ENCODE measurements at places on chromosomes 4 and X. TPM values are rescaled to one million over a fixed set of nuclear protein-coding genes. Genes with fewer than 3 reads are reported as not detected.

DNA sequence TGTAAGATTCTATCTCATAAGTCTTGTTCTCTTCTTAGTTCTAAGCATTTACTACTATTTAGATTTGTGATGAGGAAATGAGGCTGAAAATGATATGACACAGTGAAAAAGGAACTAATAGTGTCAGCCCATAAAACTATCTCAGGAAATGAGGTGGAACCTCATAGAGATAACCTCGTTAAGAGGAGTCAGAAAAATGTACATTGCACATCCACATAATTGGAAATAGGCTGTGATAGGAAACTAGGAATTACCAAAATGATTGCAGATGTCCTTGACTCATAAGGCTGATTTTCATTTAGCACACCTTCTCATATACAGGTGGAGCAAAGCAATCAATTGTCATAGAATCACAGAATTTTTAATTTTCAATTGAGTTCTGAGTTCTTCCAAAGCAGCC, 26.8 kb downstream of the ANXA10 start:
- no peak for DNase-seq

GRCh38 chr4:6561173-6561516, 13.8 kb upstream of the MAN2B2 start:
- DNase-seq, result no peak

GRCh38 chrX:118207831-118208453, 91.3 kb upstream of the KLHL13 start:
- DNase-seq, result no peak

DNA sequence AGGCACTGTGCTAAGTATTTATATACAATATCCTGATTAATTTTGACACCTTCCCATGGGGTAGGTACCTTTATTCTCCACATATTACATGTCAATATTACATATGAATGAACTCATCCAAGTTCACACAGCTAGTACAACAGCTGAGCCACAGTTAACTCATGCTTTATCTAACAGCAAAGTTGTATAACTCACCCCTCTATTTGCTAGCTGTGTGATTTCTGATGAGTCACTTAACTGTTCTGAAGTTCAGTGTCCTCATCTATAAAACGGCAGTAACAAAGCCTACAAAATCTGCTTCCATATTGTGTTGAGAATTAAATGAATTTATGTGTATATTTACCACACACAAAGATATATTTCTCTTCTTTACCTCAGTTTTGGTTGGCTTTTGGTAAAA, 48.2 kb upstream of the KDR start:
- DNase-seq, result no peak

GRCh38 chr4:177391287-177391686, 51.0 kb downstream of the AGA start:
- no peak for DNase-seq

DNA sequence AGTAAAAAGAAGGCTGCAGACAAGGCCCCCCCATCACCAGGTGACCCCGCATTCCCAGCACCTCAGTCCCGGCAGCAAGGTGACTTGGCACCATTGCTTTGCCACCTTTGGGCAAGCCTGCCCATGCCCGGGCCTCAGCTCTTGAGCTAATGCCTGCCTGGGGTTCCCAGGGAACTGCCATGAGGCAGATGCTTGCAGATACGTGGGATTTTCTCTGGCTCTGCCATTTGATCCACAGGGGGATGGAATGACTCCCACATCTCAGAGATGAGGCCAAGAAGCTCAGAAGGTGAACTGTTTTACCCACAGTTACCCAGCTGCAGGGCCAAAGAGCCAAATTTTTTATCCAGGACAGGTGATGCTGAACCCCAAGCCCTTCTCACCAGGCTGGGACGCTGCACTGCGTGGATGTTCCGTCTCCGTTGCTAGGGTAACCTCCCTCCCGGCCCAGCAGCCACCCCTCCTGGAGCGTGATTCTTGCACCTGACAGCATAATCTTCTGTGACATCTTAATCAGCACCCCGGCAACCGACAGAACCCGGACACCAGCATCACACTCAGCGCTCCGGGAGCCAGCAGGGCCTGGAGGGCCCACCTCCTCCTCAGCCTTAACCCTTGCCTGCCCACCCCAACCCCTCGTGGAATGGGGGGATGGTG, 15.7 kb upstream of the MSX1 start:
- DNase-seq, result no peak

DNA sequence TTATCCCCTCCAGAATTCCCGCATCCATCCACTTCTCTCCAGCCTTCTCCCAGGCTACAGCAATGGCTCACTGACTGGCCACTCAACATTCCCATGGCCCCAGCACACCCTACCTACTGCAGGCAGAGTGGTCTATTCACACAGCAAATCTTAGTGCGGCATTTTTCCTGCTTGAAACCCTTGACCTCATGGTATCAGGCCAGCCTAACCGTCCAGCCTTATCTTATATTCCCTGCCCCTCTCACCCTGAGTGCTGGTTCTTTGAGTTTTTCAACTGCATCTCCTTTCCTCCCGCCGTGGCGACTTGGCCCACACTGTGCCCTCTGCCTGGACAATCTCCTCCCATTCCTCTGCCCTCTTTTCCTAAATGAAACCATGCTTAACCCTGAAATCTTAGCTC, 10.0 kb upstream of the S100G start:
- DNase-seq, result no peak

GRCh38 chr4:74395633-74396032, 30.7 kb downstream of the EREG start:
- no peak for DNase-seq

GRCh38 chr4:168150420-168151050, 58.2 kb downstream of the ANXA10 start:
- no peak for DNase-seq

- DNase-seq, result no peak
Measured at GRCh38 chr4:144627663-144628076, 18.3 kb upstream of the HHIP start.

- no peak for DNase-seq
Measured at GRCh38 chrX:72399816-72400215, 94.1 kb upstream of the CITED1 start.

GRCh38 chr4:5900844-5901243, 8.0 kb upstream of the CRMP1 start:
- DNase-seq, result no peak

DNA sequence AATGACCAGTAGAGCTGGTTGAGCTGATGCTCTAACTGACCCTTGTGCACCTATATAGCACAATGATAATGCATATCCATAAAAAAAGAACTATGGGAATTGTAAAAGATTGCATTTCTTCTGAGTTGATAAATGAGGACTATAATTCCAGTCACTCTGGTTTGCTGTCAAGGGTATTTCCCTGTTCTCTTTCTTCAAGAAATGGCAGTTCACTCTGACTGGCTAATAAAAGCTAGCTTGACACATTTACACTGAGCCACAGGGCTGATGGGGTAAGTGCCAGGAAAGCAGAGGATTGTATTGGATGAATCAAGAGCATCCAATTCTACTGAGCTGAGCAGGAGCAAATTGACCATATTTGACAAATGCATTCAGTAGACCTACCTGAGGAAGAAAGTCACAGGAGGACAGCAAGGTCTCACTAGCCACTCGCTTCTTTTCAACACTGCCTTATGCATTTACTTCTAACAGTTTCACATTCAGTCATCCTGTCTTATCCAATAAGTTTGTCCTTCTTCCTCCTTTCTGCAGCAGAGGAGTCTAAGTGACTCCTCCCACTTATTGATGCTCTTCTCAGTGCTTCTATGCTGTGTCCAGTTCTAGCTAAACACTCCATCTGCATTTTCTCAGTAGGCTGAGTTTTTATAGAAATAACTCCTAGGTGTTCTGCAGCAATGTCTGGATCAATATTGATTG, 43.0 kb downstream of the RBMX2 start:
- DNase-seq, result no peak

GRCh38 chr4:182679533-182679932, 237.7 kb downstream of the DCTD start:
- peak; percentile 10 for DNase-seq

- no peak for DNase-seq
Measured at GRCh38 chr4:26916195-26916594, 55.6 kb downstream of the STIM2 start.

DNA sequence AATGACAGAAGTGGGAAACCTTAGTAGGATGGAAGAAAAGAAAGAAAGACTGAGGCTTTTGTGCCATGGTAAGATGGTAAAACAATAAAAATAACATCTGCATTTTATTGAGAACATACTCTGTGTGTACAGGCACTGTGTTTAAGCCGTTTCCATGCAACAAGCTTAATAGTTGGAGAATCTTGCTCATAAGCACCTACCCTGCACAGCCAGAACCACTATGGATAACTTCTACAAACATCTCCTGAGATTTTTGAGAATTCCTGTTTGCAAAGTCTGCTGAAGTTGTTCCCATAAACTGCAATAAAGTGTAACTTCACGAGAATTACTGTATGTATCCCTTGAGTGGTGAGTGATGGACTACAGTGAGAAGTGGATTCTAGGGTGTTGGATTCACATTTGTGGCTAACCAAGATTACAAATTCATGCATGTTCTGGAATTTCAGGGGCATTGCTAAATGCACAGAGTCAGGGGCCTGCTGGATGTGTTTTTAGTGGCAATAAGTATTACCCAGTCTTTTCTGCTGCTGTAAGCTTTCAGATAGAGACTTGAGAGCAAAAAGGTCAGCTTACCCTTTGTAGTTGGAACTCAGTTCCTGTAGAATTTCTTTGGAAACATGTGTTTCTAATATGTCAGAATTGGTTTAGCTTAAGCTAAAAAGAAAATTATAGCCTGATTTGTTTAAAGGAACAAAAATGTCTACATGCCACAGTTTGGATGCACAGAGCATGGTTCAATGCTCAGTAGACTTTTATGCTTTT, 132.5 kb downstream of the AFF1 start:
- no peak for DNase-seq

- DNase-seq, result peak; percentile 77
Measured at GRCh38 chr4:108830509-108831244, 67.8 kb upstream of the ETNPPL start.

GRCh38 chrX:65925005-65925404, 114.9 kb downstream of the VSIG4 start:
- no peak for DNase-seq

- no peak for DNase-seq
Measured at GRCh38 chr4:1294424-1294823, 4.7 kb downstream of the MAEA start.

DNA sequence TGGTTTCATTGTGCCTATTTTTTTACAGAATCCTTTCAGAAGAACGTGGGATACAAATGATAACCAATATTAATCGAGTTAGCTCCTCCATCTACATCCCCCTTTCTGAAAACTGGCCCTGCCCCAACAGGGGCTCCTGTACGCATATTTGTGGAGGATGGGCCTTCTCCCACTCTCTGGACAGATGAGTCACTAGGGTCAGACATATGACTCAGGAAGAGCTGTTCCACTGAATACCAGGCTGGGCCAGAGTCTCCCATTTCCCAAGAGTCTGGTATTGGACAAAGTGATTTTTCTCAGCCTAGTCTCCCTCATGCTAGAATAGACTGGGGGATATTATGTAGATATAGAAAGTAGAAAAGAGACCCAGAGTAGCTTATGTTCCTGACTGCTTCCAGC, 142.4 kb downstream of the TSPAN5 start:
- DNase-seq, result no peak

DNA sequence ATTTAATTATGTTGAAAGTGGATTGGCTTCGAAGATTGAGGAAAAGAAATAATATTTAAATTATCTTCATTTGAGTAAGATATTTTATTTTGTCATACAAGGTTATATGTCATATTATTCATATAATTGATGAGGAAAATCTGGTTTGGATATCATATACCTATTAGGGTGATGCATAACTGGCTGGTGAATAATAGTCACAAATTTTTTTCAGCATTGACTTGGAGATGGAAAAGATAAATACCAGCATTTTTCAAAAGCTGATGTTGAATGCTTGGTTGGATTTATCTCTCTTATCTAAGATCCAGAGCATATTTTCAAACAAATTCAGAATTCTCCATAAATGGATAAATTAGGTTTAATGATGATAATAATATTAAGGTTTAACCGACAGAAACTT, 93.5 kb upstream of the SLIT2 start:
- DNase-seq, result no peak

- DNase-seq, result no peak
Measured at GRCh38 chr4:14920237-14920636, 82.0 kb upstream of the CPEB2 start.

DNA sequence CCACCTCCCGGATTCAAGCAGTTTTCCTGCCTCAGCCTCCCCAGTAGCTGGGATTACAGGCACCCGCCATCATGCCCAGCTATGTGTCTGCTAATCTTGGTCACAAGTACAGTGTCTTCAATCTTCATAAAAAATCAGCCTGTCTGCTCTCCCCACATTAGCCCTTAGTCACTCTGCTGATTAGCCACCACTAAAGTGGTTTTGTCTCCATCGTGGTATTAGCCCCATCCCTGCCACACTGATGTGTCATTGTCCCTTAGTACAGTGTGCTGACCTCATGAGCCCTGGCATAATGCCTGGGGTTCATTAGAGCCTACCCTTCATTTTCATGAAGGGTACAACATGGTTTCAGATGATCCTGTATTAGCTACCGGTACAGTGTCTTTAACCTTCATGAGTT, 49.9 kb downstream of the ZNF157 start:
- DNase-seq, result no peak

DNA sequence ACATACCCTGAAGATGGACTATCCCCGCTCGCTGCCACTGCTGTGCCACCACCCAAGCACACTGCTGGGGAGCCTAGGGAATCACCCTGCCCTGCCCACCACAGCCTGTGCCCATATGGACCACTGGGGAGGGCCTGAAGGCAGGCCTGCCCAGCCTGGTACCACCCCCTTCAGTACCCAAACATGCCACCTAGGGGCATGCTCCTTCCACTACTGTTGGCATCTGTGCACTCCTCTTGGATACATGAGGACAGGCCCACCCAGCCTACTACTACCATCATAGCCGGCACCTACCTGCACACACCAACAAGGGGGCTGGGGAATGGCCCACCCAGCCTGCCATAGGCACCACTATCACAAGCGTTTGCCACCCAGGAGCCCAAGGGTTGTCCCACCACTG, 30.1 kb upstream of the PRDX4 start:
- DNase-seq, result no peak

- no peak for DNase-seq
Measured at GRCh38 chr4:151583157-151583914, 174.4 kb downstream of the FHIP1A start.

GRCh38 chr4:120517966-120518365, 404.6 kb downstream of the PRDM5 start:
- DNase-seq, result no peak

The ITM2A gene
- 233 TPM for total RNA-seq

The FAM184B gene
- total RNA-seq, result not detected

The AFP gene
- total RNA-seq, result 2.6 TPM

The ARMCX4 gene
- 35.3 TPM for total RNA-seq

The H2BW2 gene
- not detected for total RNA-seq

The GYPA gene
- total RNA-seq, result not detected

The TMEM271 gene
- total RNA-seq, result not detected

The OTUD6A gene
- total RNA-seq, result not detected

The SOWAHB gene
- 6.2 TPM for total RNA-seq

The CLTRN gene
- 2.4 TPM for total RNA-seq

The NUDT10 gene
- not detected for total RNA-seq

The MAGEC1 gene
- total RNA-seq, result not detected
